ENCODE measurements at places on chromosomes 11 and 22. TPM values are rescaled to one million over a fixed set of nuclear protein-coding genes. Genes with fewer than 3 reads are reported as not detected.

The TCN1 gene
- not detected for total RNA-seq

The ST14 gene
- total RNA-seq: 0.67 TPM

The SERPING1 gene
- total RNA-seq: 0.45 TPM

The OR8D4 gene
- total RNA-seq: not detected

The SMTNL1 gene
- total RNA-seq: not detected

The APOL4 gene
- total RNA-seq: 5.7 TPM

DNA sequence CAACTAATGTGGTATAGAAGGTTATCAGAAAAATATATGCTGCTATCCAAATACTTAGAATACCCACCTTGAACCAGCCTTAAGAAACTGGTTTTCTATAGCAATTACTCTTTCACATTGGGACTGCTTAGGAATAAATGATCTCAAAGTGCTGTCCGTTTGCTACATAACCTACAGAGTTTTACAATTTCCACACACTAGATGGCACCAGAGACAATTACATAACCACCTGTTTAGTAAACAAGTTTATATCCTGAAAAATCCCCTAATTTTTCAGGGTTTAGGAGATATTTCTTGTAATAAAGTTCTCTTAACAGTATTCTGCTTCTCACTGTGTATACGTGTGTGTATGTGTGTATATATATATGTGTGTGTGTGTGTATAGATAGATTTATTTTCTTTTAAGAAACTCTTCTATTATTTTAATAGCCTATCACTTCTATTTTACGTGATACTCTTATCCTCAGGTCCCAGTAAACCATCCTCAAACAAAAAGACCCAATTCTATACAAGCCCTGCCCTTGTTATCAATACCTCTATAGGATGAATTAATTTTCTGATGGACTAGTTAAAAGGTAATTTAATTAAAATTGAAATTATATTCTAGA is 6.7 kb upstream of the OR5I1 start:
- no peak overlapping the region for H3K27ac ChIP-seq
- no peaks in the 10 kb centered on the region for H3K36me3 ChIP-seq
- DNase-seq: no peak
- H3K4me1 ChIP-seq: no peaks in the 10 kb centered on the region
- no peak overlapping the region for H3K4me3 ChIP-seq
- no peaks in the 10 kb centered on the region for H3K27me3 ChIP-seq

DNA sequence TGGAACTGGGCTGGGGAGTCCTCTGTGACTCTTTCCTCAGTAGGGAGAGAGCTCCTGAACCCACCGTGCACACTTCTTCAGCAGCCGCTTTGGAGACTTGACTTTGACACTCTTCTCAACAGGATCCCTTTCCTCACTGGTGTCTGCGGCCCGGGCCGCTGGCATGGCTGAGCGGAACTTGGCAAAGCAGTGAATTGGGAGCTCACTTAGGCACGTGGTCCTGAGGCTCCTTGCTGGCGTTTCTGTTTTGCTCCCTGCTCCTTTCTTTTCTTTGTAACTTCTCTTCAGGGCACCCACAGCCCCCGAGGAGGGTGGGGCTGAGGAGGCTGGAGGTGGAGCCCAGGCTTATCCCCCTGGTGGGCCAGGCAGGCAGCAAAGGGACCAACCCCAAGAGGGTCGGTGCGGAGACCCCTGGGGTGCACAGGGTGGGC is 8.4 kb upstream of the KCNQ1OT1 start:
- H3K27ac ChIP-seq: no peak overlapping the region
- no peaks in the 10 kb centered on the region for H3K27me3 ChIP-seq
- DNase-seq: no peak
- no peak overlapping the region for H3K4me3 ChIP-seq

DNA sequence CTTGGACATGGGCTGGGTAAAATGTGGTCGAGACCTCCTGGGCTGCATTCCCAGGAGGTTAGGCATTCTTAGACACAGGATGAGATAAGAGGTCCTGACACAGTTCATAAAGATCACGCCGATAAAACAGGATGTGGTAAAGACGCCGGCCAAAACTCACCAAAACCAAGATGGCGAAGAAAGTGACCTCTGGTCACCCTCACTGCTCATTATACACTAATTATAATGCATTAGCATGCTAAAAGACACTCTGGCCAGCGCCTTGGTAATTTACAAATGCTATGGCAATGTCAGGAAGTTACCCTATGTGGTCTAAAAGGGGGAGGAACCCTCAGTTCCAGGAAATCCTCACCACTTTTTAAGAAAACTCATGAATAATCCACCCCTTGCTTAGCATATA is 983.3 kb downstream of the OPCML start:
- no peak overlapping the region for H3K4me3 ChIP-seq
- H3K27ac ChIP-seq: no peak overlapping the region
- no peak for DNase-seq
- H3K27me3 ChIP-seq: no peaks in the 10 kb centered on the region

- DNase-seq: no peak
- peaks cover 16% of the 10 kb centered on the region for H3K27me3 ChIP-seq
- no peak overlapping the region for H3K27ac ChIP-seq
- H3K4me1 ChIP-seq: no peaks in the 10 kb centered on the region
- no peaks in the 10 kb centered on the region for H3K36me3 ChIP-seq
- H3K4me3 ChIP-seq: no peak overlapping the region
Observed at GRCh38 chr11:113504586-113504985, 29.4 kb upstream of the DRD2 start.

DNA sequence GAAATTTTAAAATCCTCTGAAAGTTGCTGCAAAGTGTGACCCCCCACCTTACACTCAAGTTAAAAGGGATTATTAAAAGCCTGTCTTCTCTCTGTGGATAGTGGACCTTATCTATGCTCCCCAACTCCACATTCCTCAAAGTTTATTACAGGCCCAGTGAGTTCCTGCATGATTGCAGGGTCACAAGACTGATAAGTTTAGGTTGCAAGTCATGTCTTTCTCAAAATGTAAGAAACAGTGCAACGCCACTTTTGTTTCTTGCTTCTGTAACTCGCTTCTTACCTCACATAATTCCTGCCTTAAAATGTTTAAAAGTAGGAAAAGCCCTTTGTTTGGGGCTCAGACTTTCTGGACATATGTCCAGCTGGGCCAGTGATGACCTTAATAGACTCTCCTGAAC is 38.4 kb upstream of the GLYAT start:
- H3K27ac ChIP-seq: no peak overlapping the region
- H3K27me3 ChIP-seq: peaks cover 2% of the 10 kb centered on the region
- peaks cover 2% of the 10 kb centered on the region for H3K4me1 ChIP-seq
- no peak for DNase-seq
- H3K36me3 ChIP-seq: no peaks in the 10 kb centered on the region
- H3K4me3 ChIP-seq: no peak overlapping the region

DNA sequence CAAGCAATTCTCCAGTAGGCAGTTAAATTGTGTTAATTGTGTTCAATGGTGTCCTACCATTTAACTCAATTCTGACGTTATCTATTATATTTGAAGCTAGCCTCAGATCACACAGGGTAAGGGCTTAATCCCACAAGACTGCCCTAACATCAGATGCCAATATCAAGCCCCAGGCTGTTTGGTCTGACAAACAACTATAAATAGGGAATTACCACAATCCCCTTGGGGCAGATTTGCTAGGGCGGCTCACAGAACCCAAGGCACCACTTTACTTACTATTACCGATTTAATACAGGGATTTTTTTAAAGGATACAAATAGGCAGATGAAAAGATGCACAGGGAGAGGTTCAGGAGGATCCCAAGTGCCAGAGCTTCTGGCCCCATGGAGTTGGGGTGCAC is 678.4 kb downstream of the OPCML start:
- H3K27me3 ChIP-seq: peaks cover 2% of the 10 kb centered on the region
- H3K27ac ChIP-seq: no peak overlapping the region
- no peaks in the 10 kb centered on the region for H3K36me3 ChIP-seq
- H3K4me1 ChIP-seq: no peaks in the 10 kb centered on the region

- H3K36me3 ChIP-seq: no peaks in the 10 kb centered on the region
- peaks cover 30% of the 10 kb centered on the region for H3K27me3 ChIP-seq
- H3K27ac ChIP-seq: no peak overlapping the region
- no peak overlapping the region for H3K4me3 ChIP-seq
Observed at GRCh38 chr22:45499746-45500145, 2.9 kb upstream of the FBLN1 start.

- H3K27me3 ChIP-seq: no peaks in the 10 kb centered on the region
- H3K36me3 ChIP-seq: no peaks in the 10 kb centered on the region
- peak overlapping the region; percentile 89 for H3K27ac ChIP-seq
- peak; percentile 70 for DNase-seq
Observed at GRCh38 chr11:118924591-118925585, 838 bp downstream of the BCL9L start.

Measured in activated naive CD8-positive, alpha-beta T cell treated with anti-CD3 and anti-CD28 coated beads, Interleukin-2, amount 10 ng/mL, durations not matched to agents 7 days and 5 days (primary cell).